ENCODE measurements at places on chromosomes 2 and 18. TPM values are rescaled to one million over a fixed set of nuclear protein-coding genes. Genes with fewer than 3 reads are reported as not detected.

The TMBIM1 gene
- 62.0 TPM for total RNA-seq

The ANKRD62 gene
- total RNA-seq, result not detected

The METTL21A gene
- total RNA-seq, result 20.4 TPM

The GAREM2 gene
- total RNA-seq, result 2.1 TPM

The RRM2 gene
- total RNA-seq, result 515 TPM

The CXCR1 gene
- total RNA-seq, result not detected

The MDH1B gene
- 0.56 TPM for total RNA-seq

The TIMM21 gene
- 60.7 TPM for total RNA-seq

The SLC9A2 gene
- not detected for total RNA-seq

The RAB27B gene
- 0.28 TPM for total RNA-seq

The CENPA gene
- 24.3 TPM for total RNA-seq

The POTEI gene
- not detected for total RNA-seq

The RAB6C gene
- not detected for total RNA-seq

The SPP2 gene
- total RNA-seq, result not detected

The TFCP2L1 gene
- not detected for total RNA-seq

The RFX8 gene
- 0.45 TPM for total RNA-seq

The HNMT gene
- total RNA-seq, result not detected

The SERPINB10 gene
- total RNA-seq, result not detected

The MYO7B gene
- 0.16 TPM for total RNA-seq

The DLX1 gene
- not detected for total RNA-seq

The SLC5A7 gene
- not detected for total RNA-seq

The VSNL1 gene
- total RNA-seq, result not detected

The GCKR gene
- not detected for total RNA-seq

The PMAIP1 gene
- 62.7 TPM for total RNA-seq

The LCT gene
- 0.45 TPM for total RNA-seq

The FAM110C gene
- total RNA-seq, result 23.6 TPM

The ANKRD30B gene
- not detected for total RNA-seq

The ITPRID2 gene
- 57.4 TPM for total RNA-seq

The AQP12B gene
- total RNA-seq, result not detected

The CIB4 gene
- total RNA-seq, result not detected

The YES1 gene
- total RNA-seq, result 22.0 TPM

The NYAP2 gene
- not detected for total RNA-seq

The MARCHF4 gene
- total RNA-seq, result not detected

The SFTPB gene
- total RNA-seq, result not detected

The PELI1 gene
- 57.4 TPM for total RNA-seq

The RPIA gene
- total RNA-seq, result 58.8 TPM

The STPG4 gene
- 0.19 TPM for total RNA-seq

The GPD2 gene
- 31.6 TPM for total RNA-seq

The PLCL1 gene
- total RNA-seq, result 0.87 TPM

The SP5 gene
- total RNA-seq, result not detected

Measured in activated T-helper 17 cell treated with anti-CD3 and anti-CD28 coated beads, Interleukin-2, amount 50 U/mL, for 72 hours (primary cell).